ENCODE measurements at places on chromosomes 7 and 10.

DNA sequence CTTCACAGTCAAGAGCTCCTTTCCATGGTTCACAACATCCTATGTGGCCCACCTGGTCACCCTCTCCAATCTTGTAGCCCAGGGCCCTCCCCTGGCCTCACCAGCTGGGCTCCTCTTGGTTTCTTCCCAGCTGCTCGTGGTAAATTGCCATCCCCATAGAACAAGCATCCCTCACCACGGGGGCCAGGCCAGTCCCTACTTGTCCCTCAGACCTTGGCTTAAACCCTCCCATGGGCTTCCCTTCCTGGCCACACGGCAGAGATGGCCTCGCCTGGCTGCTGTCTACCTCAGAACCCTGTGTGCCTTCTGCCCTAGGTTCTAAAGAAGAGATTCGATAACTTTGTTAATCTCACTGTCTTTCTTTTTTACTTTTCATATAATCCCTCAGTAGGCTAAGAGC lies 153.3 kb upstream of the TCERG1L start:
- DNase-seq, result no peak

DNA sequence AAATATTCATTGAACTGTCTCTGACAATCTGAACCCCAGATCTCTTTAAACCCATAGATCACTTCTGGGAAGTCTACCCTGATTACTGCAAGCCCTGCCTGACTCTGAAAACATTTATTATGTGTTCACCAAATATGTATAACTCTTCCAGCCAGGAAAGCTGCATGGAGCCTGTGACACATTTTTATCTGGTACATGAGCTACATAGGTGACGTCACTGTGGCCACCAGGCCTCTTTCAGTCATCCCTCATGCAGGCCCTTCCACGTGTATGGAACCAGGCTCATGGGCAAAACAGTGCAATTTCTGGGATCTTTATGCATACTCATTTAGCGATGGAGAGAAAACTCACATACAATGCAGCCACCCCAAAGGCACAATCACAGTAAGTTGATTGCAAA lies 133.9 kb upstream of the NUPR2 start:
- no peak for DNase-seq

DNA sequence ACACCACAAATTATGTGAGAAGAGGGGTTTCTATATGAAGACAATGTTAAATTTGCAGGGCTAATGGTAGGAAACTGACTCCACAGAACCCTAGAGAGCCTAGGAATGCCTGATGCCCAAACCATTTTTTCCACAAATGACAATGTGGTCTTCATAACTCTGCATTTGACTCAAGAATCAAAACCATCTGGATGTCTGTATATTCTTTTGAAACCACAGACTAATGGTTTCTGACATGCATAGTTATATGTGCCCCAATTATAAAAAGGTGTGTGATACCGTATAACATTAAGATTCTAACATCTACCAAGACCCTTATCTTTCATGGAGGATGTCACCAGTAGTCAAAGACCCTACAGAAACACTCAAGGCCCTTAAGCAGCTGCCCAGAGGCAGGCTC lies 20.3 kb downstream of the SEC61G start:
- DNase-seq, result peak; percentile 27

GRCh38 chr10:74081941-74082718 lies 68.5 kb downstream of the AP3M1 start:
- DNase-seq, result no peak

DNA sequence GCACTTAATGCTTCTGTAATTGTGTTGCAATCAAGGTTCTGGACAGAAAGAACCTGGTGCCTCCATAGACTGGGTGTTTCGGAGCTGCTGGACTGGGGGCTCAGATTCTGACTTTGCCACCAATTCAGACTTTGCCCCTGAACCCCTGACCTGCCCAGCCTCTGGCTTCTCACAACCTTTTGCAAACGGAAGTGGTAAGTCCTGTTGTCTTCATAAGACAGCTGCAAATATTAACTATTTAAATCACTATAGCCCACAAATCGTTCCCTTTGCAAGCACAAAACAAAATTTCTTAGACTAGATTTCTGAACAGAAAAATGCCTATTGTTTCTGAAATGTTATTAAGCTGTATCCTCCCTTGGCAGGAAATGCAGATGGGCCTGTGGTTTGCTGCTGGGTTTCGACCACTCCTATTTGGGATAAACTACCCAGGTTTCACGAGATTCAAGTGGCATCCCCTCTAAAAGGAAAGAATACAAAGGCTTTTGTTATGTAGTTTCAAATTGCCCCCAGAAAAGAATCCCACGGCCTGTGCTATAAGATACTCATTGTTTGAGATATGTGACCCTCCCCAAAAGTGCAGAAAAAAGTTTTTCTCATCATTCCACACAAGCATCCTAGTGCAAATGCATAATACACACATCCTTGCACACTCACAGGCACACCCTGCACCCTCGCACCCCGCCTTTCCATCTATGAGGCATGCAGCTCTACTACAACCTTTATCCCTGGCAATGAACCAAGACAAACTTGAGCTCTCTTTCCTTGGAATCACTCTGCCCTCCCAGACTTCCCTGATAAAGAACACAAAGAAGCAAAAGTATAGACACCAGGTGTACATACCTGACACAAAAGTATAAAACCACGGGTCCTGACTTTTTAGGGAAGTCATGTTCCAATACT lies 209.1 kb downstream of the PRPF18 start:
- no peak for DNase-seq

GRCh38 chr7:129118182-129118581 lies 26.3 kb upstream of the TSPAN33 start:
- no peak for DNase-seq

- no peak for DNase-seq
Measured at GRCh38 chr7:159212226-159212625, 67.6 kb upstream of the VIPR2 start.

DNA sequence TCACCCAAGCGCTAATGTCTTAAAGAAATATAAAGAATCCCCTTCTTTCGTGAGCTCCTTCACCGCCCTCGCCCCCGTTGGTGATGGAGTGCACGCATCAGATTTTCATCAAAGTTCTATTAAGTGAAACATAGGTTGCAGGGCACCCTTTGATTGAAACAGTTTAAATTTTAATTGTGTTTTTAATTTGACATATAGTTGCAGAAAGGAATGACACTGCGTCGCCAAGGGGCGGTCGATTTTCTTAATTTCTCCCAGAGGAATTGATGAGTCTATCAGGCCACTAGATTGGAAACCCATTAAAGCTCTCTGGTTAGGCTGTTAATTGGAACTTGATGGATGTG lies 4.1 kb upstream of the HMX2 start:
- DNase-seq, result no peak

DNA sequence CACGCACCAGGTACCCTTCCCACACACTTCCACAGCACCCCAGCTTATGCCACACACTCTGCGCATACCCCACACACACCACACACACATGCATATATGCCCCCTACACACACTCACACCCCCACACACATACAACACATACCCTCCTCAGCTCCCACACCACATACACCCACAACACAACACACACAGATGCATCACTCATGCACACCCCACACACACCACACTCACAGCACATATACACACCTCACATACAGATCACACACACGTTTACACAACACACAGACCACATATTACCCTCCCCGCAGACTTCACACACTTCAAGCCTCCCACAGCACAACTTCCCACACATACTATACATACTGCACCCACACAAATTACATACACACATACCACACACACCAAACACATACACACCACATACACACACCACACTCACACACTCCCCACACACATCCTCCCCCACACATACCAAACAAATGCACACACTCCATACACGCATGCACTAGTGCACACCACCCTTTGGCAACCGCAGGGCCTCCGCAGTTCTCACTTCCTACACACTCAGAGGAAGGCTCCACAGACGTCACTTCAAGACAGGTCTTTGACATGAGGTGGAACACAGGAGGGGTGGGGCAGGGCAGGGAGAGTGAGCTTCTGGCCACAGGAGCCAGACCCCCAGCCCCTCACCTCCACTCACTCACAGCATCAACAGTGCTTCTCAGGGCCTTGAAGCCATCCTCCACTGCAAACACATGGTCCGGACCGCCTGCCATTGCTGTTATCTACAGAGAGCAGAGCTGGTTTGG lies 18.5 kb upstream of the ANTXRL start:
- no peak for DNase-seq

- DNase-seq, result no peak
Measured at GRCh38 chr10:73251683-73252444, 580 bp downstream of the MRPS16 start.

Data from fibroblast of skin of scalp (primary cell).